ENCODE measurements at places on chromosomes 1 and 21.

GRCh38 chr1:198007687-198008607, 90.8 kb downstream of the LHX9 start:
- no peak for DNase-seq

DNA sequence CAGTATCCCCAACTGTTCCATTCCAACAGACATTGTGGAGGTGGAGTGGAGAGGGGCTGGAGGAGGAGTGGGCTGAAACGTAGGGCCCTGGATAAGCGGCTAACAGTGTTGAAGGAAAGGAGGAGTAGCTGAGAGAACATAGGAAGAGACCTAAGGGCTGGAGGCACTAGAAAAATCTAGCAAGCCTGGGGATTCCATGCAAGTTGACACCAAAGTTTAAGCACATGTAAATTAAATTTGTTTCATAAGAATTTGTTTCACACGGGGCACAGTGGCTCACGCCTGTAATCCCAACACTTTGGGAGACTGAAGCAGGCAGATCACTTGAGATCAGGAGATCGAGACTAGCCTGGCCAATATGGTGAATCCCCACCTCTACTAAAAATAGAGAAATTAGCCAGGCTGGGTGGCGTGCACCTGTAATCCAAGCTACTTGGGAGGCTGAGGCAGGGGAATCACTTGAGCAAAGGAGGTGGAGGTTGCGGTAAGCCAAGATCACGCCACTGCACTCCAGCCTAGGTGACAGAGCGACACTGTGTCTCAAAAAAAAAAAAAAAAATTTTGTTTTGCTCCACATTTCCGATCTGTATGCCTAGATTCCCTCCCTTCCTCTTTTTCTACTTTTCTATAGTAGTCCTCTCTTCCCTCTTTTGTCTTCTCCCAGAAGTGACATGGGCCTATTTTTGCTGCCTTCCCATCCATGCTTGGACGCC, 530 bp upstream of the CD244 start:
- no peak for DNase-seq

GRCh38 chr21:30936207-30936606, 54.8 kb upstream of the KRTAP11-1 start:
- DNase-seq = no peak

- DNase-seq = no peak
These were observed 121.5 kb downstream of the GPR52 start for GRCh38 chr1:174569240-174569639.

DNA sequence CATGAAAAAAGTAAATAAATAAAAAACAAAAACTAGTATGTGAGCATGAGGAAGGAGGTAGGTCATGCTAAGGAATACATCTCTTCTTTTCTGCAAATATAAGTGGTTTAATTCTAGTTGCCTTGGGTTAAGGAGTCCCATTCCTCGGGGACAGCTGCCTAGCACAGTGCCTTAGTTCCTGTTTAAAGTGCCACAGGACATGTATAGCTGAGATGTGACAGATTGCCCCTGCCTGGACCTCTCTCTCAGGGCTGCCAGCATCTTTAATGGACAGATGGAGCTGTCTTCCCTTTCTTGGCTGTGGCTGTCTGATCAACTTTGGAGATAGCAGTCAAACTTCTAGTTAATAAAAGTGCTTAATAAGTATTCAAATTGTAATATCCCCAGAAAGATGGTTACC, 50.0 kb downstream of the TSEN15 start:
- no peak for DNase-seq

GRCh38 chr21:37372951-37373350, 6.4 kb downstream of the DYRK1A start:
- no peak for DNase-seq

- DNase-seq = no peak
These were observed 1.1 kb downstream of the OBSCN start for GRCh38 chr1:228208831-228209551.

DNA sequence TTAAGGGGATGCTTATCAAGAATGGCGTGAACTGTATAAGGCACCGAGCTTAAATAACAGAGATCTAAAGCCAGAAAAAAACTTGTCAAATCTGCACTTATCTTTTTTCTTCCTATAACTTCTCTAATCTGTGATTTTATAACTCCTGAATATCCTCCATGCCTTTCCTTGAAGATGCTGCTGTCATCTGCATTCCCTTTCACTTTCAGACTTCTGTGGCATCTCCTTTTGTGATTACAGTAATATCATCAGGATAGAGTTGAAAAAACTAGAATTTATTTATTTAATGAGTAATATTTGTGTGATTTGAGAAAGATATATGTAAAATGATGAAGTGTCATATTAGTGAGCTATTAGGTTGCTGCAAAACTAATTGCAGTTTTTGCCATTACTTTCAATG, 357.8 kb upstream of the PTBP2 start:
- no peak for DNase-seq

DNA sequence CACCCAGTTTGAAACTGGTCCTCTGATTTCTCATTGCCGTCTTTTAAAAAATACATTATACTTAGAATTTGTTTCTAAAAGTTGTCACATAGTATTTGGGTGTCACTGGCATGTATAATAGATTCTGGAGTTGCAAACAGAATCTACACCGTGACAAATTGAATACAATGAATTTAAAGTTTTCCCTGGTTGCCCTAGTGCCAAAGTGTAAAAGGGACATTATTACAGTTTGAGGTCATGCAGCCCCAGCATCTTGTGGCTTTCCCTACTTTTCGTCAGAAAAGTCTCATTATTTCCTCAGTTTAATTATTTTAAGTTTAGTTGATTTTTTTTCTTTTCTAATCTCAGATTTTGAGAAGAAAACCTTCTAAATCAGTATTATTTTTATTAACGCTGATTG, 155.9 kb downstream of the DISP1 start:
- no peak for DNase-seq

GRCh38 chr1:15042866-15043265, 110.7 kb upstream of the TMEM51 start:
- DNase-seq = peak; percentile 85

DNA sequence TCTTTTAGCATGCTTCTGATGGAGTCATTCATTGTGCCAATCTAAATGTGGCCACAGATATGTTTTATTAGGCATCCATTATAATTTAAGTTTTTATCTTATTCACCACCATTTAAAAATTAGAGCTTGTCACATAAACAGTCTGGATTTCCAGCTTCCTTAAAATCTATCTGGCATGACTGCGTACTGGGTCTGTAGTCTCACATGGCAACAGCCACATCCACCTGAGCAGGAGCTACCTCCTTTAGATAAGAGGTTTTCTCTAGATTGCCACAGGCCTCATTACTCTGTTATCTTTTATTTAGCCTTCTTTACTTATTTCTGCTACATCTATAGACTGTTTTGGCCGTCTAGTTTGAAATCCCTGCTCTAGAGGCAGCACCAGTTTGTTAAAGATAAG, 29.1 kb downstream of the B3GALT2 start:
- DNase-seq = no peak

DNA sequence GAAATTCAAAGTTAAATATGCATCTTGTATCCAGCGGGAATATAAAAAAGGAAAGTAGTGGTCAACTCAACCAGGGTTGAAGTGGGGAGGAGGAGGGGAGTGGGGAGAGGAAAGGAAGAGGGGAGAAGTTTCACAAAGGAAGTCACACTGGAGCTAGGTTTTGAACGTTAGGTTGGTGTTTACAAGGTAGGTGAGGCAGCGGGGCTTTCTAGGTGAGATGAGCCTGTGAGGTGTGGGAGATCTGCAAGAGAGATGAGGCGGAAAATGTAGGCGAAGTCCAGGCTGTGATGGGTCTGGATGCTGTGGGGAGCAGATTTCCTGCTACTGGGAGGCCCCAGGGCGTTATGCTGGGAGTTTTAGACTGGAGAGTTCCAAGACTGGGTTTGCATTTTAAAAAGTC, 36.1 kb upstream of the IL20 start:
- no peak for DNase-seq

DNA sequence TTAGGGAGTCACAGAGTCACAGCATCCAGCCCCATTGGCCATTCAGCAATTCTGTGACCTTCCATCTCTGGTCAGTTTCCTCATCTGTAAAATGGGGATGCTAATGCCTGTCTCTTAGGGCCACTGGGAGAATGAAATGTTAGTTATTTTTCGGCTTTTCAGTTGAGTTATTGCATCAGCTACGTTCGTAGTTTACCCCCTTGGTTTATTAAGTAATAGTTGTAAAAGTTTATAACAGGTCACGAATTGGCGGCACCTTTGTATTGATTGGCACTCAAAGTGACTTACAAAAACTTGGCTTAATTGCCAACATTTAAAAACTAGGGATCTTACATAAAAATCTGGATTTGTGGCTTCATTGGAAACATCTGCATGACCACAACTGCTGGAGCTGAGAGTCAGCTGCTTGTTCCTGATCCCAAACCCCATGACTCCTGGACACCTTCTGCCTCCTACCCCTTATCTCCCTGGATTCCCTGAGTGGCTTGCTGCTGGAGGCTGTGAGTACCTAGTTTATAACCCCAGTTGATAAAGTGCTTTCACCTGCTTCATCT, 23.0 kb upstream of the SLC1A7 start:
- no peak for DNase-seq

- DNase-seq = no peak
These were observed 2.4 kb upstream of the THEM5 start for GRCh38 chr1:151855933-151856332.

DNA sequence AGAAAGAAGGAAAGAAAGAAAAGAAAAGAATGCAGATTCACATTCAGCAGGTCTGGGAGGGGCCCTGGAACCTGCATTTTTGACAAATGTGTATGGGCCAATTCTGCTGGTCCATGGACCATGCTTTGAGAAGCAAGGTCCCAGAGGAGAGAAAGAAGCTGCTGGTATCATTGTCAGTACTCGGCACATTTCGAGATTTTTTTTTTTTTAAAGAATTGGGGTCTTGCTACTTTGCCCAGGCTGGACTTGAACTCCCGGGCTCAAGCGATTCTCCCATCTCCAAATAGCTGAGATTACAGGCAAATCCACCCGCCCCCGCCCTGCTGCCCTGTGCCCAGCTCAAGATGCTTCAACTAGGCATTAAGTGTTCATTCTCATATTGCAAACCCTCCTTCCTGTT, 13.6 kb upstream of the DISP3 start:
- DNase-seq = no peak

- no peak for DNase-seq
These were observed 2.0 kb downstream of the FCER1G start for GRCh38 chr1:161216945-161217712.

- DNase-seq = peak; percentile 27
These were observed 56.9 kb downstream of the MIER1 start for GRCh38 chr1:66981679-66982078.

DNA sequence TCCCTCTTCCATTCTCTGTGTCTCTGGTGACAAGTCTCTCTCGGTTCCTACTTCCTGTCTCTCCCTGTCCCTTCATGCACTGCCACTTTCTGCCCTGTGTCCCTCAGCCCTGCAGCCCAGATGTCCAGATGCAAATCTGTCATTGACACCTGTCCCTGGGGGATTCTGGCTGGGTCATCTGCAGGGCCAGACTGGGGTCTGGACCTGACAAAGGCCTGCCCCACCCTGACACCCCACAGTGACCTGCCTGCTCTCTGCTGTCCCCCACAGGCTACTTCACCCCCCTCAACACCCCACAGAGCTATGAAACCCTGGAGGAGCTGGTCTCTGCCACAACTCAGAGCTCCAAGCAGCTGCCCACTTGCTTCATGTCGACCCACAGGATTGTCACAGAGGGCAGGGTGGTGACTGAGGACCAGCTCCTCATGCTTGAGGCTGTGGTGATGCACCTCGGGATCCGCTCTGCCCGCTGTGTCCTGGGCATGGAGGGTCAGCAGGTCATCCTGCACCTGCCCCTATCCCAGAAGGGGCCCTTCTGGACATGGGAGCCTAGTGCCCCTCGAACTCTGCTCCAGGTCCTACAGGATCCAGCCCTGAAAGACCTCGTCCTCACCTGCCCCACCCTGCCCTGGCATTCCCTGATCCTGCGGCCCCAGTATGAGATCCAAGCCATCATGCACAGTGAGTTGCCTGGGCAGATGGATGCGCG, 7.2 kb downstream of the THEMIS2 start:
- no peak for DNase-seq

DNA sequence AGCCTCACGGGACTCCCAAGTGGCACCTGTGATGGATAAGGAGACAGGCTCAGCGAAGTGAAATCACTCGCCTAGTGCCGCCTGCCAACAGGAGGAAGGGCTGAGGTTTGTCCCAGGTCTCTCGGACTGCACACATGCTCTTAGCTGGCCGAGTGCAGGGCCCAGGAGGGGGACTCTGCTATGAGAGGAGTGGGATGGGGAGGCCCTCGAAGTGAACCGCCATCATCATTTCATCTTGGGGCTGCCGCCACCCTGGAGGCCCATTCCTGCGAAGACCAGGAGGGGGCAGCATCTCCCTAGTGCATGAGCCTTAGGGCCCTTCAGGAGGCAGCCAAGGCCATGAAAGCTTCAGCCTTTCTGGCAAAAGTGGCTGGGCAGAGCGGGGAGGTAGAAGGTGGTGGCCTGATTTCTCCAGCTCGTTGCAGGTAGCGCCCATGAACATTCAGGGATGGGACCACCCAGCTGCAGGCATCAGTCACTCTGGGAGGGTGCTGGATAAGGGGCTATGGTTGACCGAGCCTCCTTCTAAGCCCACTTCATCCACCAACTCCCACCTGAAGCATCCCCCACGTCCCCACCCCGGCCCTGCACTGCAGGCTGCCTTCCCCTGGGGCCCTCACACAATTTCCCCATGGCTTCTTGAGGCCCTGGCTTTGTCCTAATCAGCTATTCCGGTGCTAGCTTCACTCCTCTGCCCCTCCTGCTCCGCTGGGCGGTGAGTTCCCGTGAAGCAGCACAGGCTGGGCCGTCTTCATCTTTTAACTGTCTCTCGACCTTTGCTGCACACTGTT, 17.2 kb upstream of the RASSF5 start:
- DNase-seq = no peak

DNA sequence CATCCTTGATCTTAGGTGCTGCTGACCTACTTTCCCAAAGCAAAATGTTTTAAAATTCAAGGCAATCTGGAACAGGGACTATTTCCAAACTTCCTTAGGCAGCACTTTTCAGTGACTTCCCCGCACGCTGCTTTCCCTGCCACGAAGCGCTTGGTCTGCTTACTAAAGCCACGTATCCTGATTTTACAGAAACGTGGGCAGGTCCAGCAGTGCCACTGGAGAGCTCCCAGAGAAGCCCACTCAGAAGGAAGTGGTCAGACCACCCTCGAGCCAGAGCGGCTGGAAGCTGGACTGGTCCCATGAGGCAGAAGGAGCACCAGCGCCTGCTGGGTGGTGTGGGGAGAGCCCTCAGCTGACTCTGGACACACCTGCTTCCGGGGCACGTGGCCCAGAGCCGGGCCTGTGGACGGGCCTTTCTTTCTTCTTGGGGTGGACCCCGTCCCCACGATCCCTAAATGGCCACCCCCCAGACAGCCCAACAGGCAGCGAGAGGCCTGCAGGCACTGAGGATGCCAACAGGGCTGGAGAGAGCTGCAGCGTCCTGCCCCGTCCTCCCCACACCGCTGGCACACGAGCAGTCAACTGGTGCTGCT, 23.2 kb downstream of the PTTG1IP start:
- DNase-seq = no peak

- no peak for DNase-seq
These were observed 13.7 kb upstream of the LBR start for GRCh38 chr1:225441314-225442122.

GRCh38 chr1:119632103-119632490, 16.0 kb downstream of the ZNF697 start:
- no peak for DNase-seq

Data from anterior cingulate cortex (tissue), 58 donors.